ENCODE measurements at places on chromosomes 3 and 15.

DNA sequence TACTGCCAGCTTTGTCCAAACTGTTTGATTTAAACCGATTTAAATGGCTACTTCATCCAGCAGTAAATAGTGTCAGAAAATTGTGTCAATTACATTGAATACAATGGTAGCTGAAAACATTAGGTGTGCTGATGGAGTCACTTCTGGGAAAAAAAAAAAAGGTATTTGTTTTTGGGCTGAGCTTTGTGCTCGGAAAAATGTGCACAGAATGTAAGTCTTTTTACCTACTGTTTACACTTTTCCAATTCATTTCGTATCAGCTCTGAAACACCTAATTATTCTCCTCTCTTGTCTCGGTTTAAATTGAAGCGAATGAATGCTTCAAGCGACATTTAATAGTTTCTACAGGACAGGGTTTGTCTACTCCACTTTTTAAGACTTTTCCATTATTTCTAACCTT is 1078.4 kb downstream of the ROBO1 start:
- no peak for DNase-seq

- DNase-seq: no peak
Measured at GRCh38 chr3:147412917-147413685, 3.9 kb downstream of the ZIC1 start.

DNA sequence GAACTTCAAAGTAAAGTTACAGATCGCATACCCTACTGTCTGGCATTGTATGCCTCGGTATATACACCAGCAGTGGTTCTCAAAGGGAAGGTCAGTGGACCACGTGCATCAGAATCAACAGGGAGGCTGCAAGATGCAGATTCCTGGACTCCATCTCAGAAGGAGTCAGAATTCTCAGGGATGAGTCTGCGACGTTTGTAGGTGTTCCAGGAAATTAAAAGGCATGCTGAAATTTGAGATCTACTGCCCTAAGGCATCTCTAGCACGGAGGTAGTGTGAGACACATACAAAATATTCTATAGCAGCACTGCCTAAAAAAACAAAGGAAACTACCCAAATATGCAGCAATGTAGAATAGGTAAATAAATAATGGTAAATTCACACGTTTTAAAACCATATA is 136.8 kb upstream of the BNIP2 start:
- no peak for DNase-seq

- DNase-seq: no peak
Measured at GRCh38 chr15:25468611-25469010, 29.8 kb upstream of the UBE3A start.

GRCh38 chr3:5036858-5037257 is 57.6 kb downstream of the BHLHE40 start:
- DNase-seq: no peak

- no peak for DNase-seq
Measured at GRCh38 chr3:134315286-134316106, 58.8 kb downstream of the AMOTL2 start.

DNA sequence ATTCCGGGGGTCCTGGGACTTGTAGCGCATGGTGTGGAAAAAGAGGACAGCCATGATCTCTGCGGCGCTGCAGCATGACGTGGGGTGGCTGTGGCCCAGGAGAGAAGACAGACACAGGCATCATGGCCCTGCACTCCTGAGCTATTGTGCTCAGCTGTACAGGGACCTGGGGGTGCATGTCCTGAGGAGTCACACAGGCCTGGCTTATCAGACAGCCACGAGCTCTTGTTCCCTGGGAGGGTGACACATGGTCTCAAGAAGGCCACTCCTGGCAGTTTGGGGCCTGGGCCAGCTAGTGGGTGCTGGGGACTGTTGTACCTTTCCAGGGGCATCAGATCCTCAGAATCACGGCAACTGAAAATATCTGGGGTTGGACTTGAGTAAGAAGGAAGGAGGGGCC is 13.7 kb downstream of the TKT start:
- DNase-seq: no peak

DNA sequence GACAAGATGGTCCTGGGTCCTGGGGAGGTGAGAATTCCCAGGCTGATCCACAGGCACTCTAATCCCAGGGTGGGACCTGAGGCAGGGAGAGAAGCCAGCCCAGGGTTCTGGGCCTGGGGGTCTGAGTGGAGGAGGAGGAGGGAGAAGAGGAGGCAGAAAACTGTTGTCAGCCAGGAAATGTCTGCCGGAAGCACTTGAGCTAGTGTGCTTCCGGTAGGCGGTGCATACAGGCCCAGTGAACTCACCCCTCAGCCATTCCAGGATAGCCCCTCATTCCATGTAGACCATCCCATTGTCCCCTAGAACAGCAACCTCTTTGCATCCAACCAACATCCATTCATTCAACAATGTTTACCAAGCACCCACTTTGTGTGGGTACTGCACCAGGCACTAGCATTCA is 47.9 kb upstream of the LCTL start:
- no peak for DNase-seq

GRCh38 chr3:48989796-48990635 is at the start of gene P4HTM:
Gene P4HTM (plus strand): TSS chr3:48990241. CDS start chr3:48990257, 16 bp downstream.
- peak; percentile 75 for DNase-seq

DNA sequence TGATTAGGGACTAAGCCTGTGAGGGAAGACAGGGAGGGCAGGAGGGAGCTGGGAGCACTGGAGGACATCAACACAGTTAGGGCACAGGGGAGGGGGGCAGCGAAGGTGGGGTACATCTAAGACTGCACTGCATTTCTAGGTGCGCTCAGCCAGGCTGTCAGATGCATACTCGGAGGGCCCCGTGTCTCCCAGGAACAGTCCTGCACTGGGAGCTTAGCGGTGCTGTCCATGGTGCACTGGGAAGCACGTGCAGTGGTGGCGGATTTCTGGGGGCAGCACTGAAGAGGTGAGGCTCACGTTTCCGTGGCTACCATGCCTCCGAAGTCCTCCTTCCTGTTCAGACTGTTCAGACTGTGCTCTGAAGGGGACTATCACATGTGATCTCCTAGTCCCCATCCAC is 54.4 kb downstream of the ROPN1B start:
- DNase-seq: no peak

Measured in stimulated activated CD8-positive, alpha-beta memory T cell treated with anti-CD3 and anti-CD28 coated beads, Interleukin-15, amount 100 ng/mL, for 4 hours (primary cell).